Activated CD8-positive, alpha-beta memory T cell treated with anti-CD3 and anti-CD28 coated beads for 1 hour (primary cell): ENCODE measurements at places on chromosomes 1 and 21.
A peak's percentile ranks its signal among the peaks of the same experiment; 100 is the strongest.

GRCh38 chr1:246261639-246262038 is 245.4 kb downstream of the SMYD3 start:
- DNase-seq, result no peak

- DNase-seq, result no peak
Measured at GRCh38 chr1:236261033-236261432, 20.7 kb downstream of the ERO1B start.

DNA sequence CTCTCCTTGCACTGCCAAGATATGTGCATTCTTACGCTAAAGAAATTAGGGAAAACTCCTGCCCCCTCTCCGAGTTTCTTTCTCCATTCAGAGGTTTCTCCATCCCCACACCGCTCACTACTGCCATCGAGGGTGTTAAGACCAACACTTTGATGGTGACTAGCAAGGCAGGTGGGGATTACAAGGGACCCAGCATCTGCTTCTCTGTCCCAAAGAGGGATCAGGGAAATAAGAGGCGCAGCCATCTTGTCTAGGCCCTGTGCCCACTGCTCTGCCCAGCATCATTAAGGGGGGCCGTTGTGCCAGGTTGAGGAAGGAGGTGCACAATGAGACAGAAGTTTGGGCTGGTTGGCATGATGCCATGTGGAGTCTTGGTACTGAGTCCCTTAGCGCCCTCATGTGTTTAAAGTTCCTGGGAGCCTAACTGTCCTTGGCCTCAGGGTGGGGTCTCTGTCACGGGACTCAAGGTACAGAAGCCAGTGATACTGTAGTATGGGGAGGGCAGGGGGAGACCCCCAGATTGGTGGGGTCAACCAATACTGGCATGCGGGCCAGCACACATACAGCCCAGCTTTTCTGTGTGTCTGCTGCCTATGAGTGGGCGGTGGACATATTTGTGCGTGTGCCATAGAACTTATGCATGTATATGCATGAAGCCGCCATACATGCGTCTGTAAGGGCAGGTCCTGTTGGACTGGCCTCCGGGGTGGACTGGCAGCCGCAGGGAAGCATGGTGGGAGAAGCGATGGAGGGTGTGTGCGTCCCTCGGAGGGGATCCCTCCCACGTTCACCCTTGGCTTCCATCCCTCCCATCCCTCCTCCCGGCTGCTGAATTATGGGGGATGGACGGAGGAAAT is 5.5 kb downstream of the EFNA3 start:
- DNase-seq, result no peak

- peak; percentile 69 for DNase-seq
Measured at GRCh38 chr1:157090196-157090647, 9.4 kb downstream of the ETV3L start.

DNA sequence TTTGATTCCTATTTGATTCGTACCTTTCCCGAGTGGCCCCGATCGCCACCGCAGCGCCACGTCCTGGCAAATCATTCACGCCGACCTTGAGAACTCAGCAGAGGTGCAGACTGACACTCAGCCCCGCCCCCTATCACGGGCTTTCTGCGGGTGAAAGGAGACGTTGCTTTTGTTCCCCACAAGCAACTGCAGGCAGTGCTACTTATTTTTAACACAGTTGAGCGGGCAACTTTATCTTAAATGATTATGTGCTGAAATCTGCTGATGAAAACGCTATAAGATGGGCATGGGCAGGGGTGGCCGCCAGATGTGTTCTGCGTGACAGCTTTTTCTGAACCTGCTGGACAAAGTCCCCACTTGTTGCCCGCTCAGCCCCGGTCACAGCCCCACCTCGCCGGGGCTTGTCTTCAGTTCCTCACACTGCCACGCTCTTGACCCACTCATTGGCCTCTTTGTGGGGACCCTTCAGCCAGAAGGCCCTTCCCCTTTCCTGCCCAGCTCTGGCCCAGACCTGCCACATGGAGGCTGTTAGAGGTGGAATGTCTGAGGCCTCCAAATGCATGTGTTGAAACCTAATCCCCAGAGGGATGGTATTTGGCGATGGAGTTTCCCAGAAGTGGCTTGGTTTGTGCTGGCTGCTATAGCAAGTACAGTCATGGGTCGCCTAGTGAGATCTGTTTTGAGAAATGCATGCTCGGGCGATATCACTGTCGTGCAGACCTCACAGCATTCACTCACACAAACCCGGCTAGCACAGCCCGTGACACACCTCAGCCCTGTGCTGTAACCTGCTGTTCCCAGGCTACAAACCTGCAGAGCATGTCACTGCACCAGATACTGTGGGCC is 15.7 kb upstream of the PDXK start:
- DNase-seq, result no peak

DNA sequence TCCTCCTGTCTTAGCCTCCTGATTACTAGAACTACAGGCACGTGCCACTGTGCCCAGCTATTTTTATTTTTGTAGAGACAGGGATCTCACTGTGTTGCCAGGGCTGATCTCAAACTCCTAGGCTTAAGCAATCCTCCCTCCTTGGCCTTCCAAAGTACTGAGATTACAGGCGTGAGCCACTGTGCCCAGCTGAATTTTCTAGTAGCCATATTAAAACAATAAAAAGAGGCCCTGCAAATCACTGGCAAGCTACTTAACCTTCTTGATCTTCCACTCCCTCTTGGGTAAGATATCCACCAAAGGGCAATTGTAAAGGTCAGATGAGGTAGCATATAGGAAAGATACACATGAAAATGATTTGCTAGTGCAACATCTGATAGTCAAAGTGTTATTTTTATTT is 65.6 kb upstream of the SRSF10 start:
- no peak for DNase-seq

DNA sequence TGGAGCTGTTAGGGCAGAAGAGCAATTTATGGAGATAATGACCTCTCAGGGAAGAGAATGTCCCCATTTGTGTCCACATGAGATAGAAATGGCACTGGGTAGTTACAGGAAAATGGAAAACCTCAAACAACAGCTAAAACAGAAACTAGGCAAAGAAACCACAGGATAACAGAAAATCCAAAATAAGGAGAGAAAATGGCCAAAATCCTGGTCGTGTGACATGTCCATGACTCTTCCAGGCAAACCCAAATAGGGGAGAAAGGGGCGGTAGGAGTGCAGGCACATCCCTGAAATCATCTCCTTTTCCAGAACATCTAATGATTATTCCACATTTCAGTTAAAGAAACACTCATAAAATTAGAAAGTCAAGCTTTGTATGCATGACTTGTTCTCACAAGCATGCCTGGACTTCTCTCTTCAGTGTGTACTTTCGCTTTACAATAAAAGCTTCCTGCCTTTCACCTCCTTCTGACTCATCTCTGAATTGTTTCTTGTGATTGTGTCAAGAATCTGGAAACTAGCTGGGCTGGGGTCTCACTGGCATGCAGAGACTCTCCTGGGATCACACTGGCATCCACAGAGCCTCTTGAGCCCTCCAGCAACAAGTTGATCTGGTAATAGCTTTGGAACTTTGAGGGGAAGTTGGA is 171.4 kb upstream of the ZP4 start:
- DNase-seq, result no peak

DNA sequence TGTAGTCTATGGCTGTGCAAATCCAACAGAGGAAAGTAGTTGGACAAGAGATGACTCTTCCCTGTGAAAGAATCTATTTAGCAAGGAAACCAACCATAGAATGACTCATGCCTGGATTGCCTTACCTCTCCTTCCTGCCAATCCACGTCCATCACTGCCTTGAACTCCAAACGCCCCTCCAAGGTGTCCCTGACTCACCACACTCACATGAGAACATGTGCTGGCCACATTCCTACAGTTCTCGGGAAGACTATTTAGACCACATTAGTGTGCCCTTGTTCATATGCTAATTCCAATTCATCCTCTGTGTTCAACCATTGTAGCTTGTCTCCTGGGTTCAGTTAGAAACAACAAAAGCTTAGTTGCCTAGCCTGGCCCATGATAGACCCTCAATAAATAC is 157.3 kb downstream of the SLC30A10 start:
- DNase-seq, result no peak

- no peak for DNase-seq
Measured at GRCh38 chr1:110638058-110638457, 31.9 kb upstream of the KCNA2 start.

DNA sequence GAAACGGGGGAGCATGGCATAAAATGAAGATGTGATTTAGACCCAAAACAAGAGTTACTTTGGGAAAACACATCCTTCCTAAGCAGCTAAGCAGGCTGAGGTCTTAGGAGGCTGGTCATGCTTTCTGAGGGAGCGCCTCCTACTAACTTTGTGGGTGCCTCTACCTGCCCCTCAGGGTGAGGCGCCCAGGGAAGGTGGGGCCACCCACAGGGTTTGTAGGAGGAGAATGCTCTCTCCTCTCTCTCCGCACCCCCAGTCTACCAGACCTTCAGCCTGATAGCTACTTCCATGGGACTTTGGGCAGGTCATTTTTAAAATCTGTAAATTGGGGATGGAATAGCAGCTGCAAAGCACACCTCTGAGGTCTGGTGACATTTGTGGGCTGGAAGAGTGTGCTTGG is 23.8 kb downstream of the SLC27A3 start:
- no peak for DNase-seq

DNA sequence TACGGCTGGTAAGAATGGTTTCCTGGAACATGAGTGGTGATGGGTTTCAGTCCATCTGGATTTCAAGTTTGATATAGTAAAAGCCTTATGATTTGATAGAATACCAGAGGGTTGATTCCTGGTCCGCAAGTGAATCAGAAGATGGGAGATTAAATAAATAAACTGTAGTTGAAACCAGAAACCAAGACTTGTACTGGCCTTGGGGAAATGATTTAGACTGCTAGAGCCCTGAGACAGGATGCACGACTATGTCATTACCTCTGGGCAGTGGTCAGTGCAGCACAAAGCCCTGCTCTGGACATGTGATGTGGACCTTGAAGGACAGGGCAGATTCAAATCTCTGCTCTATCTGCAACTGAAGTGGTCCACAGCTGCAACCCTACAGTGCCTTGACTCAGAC is 15.6 kb upstream of the FMOD start:
- DNase-seq, result no peak

DNA sequence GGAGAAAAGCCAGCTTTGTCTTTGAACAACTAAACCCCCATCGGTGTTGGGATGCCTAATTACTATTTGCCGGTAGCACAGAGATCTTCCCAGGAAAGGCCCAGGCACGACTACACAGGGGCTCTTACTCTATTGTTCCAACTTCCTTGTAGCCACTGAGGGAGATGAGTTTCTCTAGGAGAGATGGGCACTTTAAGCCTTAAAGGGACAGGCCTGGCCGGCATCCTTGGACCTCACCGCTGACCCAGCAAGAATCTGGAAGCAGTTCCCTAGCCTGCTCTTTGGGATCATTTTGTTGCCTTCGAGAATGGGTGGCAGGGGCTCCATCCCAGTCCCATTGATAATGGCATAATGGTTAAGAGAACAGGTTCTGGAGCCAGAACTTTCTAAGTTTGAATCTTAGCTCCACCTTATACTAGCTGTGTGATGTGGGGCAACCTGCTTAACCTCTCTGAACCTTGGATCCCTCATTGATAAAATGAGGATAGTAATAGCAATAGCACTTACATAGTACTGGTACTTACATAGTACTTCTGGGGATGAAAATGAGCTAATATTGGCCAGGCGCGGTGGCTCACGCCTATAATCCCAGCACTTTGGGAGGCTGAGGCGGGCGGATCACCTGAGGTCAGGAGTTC is 239.1 kb upstream of the TMEM51 start:
- no peak for DNase-seq

- DNase-seq, result no peak
Measured at GRCh38 chr1:12587981-12588640, 29.9 kb downstream of the DHRS3 start.

- DNase-seq, result no peak
Measured at GRCh38 chr1:28067523-28068090, 20.8 kb downstream of the EYA3 start.

GRCh38 chr1:43538143-43538487 is 7.4 kb downstream of the PTPRF start:
- no peak for DNase-seq

DNA sequence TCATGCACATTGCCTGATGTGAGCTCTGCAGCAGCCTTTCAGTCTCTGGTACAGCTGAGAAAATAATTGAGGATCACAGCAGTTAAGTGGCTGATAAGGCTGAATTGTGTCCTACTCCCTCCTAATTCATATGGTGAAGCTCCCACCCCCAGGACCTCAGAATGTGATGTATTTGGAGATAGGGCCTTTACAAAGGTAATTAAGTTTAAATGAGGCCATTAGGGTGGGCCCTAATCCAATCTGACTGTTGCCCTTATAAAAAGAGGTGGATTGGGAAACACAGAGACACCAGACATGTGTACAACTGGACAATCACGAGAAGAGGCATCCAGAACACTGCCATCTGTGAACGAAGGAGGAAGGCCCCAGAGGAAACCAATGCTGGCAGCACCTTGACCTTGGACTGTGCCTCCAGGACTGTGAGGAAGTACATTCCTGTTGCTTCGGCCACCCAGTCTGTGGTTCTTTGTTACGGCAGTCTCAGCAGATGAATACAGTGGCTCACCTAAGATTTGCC is 148.1 kb downstream of the TRABD2B start:
- no peak for DNase-seq

DNA sequence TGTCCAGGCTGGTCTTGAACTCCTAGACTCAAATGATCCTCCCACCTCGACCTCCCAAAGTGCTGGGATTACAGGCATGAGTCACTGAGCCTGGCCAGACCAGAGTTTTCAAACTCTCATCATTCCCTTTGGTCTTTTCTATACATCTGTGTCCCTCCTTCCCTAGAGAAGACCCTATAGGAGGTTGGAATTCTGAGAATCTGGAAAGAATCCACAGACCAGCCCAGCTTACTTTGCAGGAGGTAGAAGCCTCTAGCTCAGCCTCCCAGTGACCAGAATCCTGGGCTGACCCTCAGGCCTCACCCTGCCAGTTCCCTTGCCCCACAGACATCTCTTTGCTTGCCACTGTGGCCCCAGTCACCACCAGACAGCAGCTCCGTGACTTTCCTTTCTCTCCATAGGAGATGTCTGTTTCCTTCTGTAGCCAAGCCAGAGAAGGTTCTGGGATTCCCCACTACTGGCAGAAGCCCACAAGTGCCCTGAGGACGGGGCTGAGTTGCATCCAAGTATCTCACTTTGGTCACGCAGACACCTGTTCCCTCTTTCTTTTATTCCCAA is 34.7 kb upstream of the KHDRBS1 start:
- DNase-seq, result no peak

DNA sequence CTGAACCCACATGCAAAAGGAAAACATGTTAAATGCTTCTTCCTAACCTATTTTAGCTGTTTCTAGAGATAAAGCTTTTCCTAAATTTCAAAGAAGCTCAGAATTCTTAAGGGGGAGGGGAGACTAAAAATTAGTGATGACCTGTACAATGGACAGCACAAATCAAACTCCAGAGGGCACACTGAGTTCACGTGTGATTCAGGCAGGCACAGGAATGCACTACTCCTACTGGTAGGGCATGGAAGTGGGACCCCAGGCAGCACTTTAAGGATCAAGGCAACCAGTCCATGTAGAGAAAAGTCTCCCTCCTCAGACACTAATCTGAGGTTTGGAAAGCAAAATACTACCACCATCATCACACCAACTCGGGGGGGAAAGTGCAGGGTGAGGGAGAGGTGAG is 31.3 kb upstream of the CLCA4 start:
- no peak for DNase-seq

- DNase-seq, result no peak
Measured at GRCh38 chr1:92964316-92964715, 3.1 kb upstream of the DIPK1A start.

- DNase-seq, result no peak
Measured at GRCh38 chr1:106944721-106945120, 111.8 kb upstream of the PRMT6 start.
